ENCODE measurements at places on chromosomes 13 and 19. TPM values are rescaled to one million over a fixed set of nuclear protein-coding genes. Genes with fewer than 3 reads are reported as not detected.

DNA sequence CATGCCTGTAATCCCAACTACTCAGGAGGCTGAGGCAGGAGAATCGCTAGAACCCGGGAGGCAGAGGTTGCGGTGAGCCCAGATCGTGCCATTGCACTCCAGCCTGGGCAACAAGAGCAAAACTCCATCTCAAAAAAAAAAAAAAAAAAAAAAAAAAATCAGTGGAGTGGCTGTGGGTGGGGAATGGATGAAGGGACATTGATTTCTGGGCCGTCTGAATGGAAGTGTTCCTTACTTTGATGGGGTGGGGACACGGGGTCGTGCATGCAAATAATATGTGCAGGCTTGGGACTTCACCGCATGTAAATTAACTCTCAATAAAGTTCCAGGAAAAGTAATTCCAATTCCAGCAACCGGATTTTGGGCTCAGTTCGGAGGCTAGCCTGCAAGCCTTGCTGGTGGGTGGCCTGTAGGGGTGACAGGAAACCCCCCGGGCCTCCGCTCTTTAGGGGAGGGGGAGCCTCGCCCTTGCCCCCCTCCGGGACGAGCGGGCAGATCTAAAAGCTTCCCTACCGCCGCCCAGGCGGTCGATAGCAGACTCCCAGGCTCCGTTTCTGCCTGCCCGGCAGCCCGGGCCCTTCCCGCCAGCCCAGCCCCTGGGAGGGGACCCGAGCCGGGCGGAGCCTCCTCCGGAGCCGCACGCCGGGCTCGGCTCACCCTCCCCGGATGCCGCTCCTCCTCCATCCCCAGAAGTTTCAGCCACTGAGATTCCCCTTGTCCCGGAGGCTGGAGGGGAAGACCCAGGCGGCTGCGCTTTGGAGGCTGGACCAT lies 48.0 kb upstream of the ADGRE5 start:
- no peak for DNase-seq

MISP gene
- not detected for total RNA-seq

DNA sequence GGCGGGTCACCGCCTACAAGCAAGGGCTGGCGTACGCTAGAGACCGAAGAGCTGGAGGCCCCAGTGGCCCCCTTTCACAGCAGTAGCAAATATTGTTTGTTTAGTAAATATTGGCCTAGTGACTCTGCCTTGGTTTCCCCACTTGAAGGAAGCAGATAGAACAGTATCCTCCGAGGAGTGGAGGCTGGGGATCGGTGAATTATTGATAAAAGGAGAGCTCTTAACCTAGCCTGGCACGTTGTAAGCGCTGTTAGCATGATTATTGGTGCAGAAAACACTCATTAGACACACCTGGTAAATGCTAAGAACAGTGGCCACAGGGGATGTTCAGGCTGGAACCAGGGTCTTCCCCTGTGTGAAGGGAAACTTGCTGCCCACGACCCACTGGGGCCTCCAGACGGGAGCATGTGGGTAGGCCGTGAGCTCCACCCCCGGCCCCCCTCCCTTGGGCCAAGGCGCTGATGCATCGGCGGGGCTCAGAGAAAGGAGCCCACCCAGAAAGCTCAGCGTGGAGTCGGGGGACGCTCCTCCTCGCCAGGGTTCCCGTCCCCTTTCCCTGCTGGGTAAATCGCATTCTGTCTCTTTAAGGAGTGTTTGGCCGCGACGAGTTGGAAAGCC lies 2.3 kb downstream of the IER2 start:
- no peak for DNase-seq

GJA3 gene
- 25.9 TPM for total RNA-seq

C19orf85 gene
- not detected for total RNA-seq

- no peak for DNase-seq
Measured at GRCh38 chr19:3039641-3040077, 10.6 kb upstream of the TLE2 start.

DNA sequence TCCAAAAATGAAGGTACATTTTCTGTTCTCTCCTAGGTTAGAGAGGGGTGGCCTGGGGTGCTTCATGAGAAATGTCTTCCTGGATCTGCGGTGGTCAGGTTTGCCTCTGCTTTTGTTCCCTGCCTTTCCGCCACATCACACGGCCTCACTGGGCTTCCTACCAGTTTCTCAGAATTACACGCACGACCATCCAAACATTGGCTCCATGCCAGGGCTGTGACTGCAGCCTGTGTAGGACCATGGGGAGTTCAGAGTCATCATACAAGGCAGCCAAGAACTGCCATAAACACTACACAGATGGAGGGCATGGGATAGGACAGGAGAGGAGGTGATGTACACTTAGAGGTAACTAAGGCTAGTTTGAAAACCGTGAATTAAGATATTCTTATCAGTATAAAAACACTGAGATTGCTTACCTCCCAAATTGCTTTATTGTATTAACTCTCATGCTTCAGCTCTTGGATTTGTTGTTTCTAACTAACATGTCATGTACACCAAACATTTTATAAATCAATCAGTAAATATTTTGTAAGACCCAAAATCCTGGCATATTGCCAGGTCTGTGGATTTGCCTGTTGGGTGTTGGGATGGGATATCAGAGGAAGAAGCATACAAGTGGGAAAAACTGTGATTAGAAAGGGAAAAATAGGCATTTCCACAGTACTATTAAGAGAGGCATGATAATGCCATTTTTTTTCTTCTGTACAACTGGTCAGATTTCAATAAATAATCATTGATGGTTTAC lies 45.2 kb downstream of the CDADC1 start:
- DNase-seq = no peak

All from cardiac septum (tissue), 1 donor.